ENCODE measurements at places on chromosomes 3 and 15. TPM values are rescaled to one million over a fixed set of nuclear protein-coding genes. Genes with fewer than 3 reads are reported as not detected.

The ABI3BP gene
- 389 TPM for total RNA-seq

The PLIN1 gene
- total RNA-seq = 4.1 TPM

The CCDC13 gene
- 1.3 TPM for total RNA-seq

The SLC9A9 gene
- 12.6 TPM for total RNA-seq

- no peaks in the 10 kb centered on the region for H3K4me1 ChIP-seq
- DNase-seq = no peak
- H3K27ac ChIP-seq = no peak overlapping the region
- H3K36me3 ChIP-seq = no peaks in the 10 kb centered on the region
Measured at GRCh38 chr15:94164202-94164807, 67.1 kb upstream of the MCTP2 start.

DNA sequence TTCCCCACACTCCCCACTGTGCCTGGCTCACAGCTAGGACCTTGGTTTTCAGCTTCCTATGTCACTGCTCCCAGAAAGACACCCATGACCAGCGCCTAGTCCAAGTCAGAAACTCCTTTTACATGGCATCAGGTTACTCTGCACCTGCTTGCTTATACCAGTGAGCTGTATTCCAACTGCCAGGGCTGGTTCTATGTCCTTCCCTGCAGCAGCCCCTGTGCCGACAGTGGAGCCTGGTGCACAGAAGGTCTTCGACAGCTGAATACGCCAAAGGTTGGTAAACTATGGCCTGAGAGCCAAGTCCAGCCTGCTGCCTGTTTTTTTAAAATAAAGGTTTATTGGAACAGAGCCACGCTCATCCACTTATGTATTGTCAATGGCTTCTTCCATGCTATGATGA, 102.5 kb downstream of the IQSEC1 start:
- H3K27me3 ChIP-seq = no peaks in the 10 kb centered on the region
- peaks cover 3% of the 10 kb centered on the region for H3K4me1 ChIP-seq

- H3K4me3 ChIP-seq = no peak overlapping the region
- no peak overlapping the region for H3K27ac ChIP-seq
- H3K27me3 ChIP-seq = no peaks in the 10 kb centered on the region
Measured at GRCh38 chr15:28018291-28019044, 80.6 kb downstream of the OCA2 start.

DNA sequence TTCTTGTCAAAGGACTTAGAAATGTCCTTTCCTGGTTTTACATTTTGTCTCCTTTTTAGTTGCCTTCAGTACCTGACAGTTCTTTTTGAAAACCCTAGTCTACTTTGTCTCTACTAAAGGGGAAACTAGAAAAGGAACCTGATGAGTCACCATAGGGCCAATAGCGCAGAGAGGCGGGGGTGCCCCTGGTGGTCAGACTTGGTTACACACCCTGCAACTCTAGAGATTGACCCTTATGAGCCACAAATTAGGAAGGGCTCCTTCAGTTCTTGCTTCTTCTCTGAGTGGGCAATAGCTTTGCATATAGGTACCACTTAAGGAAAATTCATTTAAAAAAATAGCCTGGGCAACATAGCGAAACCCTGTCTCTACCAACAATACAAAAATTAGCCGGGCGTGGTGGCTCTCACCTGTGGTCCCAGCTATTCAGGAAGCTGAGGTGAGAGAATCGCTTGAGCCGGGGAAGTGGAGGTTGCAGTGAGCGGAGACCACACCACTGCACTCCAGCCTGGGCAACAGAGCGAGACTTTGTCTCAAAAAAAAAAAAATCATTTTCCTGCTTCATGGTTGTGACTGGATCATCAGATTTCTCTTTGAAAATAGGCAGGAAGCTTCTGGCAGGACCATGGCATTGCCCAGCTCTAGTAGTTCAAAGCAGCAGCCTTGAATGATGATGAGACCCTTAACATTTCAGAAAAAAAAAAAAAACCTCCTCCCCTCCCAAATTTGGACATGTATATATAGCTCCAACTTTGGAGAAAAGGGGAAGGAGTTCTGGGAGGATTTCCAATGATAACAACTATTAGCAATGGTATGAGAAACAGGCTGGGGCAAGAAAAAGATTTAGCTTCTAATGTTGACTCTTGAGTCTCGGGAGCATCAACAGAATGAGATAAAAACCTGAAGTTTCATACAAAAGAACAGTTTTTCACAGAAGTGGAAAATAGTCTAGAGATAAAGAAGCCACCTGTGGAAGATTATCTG, 45.2 kb upstream of the RASA2 start:
- no peaks in the 10 kb centered on the region for H3K27me3 ChIP-seq
- DNase-seq = peak; percentile 92
- peak overlapping the region; percentile 23 for H3K4me3 ChIP-seq
- H3K4me1 ChIP-seq = peaks cover 5% of the 10 kb centered on the region
- peak overlapping the region; percentile 91 for H3K27ac ChIP-seq

DNA sequence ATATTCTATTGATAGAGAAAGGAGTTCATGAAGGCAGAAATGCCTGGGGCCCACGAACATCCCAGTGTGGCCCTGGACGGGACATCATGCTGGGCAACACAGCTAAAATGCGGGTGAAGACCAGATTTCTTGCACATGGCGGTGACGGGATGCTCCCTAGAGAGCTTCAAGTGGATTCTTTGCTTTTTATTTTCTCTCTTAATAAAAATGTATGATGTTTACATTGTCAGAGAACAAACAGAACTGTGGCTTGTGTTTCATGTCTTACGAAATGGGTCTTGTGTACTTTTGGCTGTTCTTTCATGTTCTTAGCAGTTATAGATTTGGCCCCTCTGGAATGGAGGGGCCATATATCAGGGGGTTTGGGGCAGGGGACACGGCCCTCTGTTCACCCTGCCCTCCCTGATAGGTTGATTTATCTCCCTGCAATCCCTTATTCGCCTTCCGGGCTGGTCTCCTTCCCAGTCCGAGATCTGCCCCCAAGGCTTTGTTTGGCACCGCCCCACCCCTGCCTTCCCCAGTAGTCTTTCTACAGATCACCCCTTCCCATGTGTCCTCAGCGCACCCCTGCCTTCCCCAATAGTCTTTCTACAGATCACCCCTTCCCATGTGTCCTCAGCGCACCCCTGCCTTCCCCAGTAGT, 68.7 kb upstream of the CGNL1 start:
- no peaks in the 10 kb centered on the region for H3K27me3 ChIP-seq
- no peaks in the 10 kb centered on the region for H3K4me1 ChIP-seq
- H3K36me3 ChIP-seq = no peaks in the 10 kb centered on the region
- DNase-seq = no peak

DNA sequence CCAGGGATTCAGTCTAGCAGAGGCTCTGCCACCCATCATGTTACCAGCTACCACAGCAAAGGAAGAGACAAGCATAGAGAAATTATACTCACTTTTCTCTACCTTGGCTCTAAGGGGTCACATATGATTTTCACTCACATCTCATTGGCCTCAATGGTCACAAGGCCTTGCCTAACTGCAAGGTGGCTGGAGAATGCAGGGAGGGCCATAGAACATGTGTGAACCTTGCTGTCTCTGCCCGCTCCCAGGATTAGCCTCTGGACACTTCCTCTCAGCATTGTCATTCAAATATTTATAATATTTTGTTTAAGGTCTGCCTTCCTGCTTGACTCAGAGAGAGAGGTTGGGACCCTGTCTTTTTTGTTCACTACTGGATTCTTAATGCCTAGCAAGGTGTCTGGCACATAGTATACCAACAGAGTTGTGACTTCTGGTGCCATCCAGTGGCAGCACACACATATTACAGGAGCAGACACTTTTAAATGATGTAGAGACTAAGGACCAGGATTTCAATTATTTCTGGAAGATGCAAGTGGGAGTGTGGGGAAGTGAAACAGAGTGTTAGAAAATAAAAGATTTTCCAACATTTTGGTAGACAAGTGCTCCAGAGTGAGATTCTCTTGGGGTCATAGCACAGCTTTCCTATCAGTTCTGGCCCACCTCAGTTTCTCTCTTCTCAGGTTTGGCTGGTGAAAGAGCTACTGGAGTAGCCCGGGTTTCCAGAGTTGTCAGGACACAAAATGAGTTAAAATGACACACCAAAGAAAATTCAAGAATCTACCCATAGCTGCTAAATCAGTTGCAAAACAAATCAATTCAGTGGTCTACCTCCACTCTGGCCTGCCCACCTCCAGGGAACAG, 119.0 kb upstream of the RASGRP1 start:
- H3K36me3 ChIP-seq = no peaks in the 10 kb centered on the region
- H3K4me3 ChIP-seq = no peak overlapping the region
- H3K27ac ChIP-seq = no peak overlapping the region
- no peaks in the 10 kb centered on the region for H3K4me1 ChIP-seq
- H3K27me3 ChIP-seq = peaks cover 2% of the 10 kb centered on the region

DNA sequence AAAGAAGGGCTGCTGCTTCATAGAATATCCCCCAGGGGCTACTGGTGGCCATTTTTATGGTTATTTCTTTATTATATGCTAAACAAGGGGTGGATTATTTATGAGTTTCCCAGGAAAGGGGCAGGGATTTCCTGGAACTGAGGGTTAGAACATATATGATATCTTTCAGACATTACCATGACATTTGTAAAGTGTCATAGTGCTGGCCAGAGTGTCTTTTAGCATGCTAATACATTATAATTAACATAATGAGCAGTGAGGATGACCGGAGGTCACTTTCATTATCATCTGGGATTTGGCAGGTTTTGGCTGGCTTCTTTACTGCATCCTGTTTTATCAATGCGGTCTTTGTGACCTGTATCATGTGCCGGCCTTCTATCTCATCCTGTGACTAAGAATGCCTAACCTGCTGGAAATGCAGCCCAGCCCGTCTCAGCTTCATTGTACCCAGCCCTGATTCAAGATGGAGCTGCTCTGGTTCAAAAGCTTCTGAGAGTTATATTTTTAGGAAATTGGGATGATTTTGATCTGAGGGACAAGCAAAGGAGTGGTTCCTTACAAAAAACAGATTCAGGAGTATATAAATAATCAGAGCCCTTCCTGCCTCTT, 9.1 kb upstream of the ZBTB20 start:
- H3K27ac ChIP-seq = no peak overlapping the region
- H3K27me3 ChIP-seq = no peaks in the 10 kb centered on the region
- no peak for DNase-seq
- H3K4me3 ChIP-seq = no peak overlapping the region
- H3K4me1 ChIP-seq = no peaks in the 10 kb centered on the region
- no peaks in the 10 kb centered on the region for H3K36me3 ChIP-seq

DNA sequence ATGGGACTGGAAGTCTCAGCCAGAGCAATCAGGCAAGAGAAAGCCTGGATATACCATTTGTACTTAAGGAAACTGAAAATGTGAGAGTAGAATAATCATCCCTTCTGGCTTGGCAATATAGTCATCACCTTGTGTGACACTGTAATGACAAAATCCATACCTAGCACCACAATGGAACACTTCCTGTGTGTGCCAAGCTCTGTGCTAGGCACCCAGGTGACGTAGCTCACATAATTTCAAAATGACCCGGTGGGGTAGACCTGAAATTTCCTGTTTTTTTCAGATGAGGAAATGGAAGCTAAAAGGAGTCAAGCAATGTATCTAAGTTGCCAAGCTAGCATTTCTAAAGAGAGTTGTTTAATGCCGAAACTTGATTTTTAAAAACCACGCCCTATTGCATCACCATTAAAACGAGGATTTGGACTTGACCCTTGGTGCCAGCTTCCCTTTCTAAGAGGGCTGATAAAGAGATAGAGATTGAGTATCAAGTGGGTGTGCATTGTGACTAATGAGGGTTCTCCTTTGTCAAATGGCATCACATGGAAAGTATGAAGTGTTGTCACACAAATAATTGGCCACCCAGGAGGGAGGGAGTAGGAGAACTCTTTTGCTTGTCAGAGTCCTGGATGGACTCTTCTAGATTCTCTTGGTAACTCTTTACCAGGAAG, 141.3 kb upstream of the PDZRN3 start:
- H3K36me3 ChIP-seq = no peaks in the 10 kb centered on the region
- no peaks in the 10 kb centered on the region for H3K27me3 ChIP-seq
- no peak overlapping the region for H3K4me3 ChIP-seq
- no peak for DNase-seq
